Activated T-helper 1 cell treated with Interleukin-2 at 50 U/mL for 16 hours (primary cell): ENCODE measurements at places on chromosomes 16 and 17.

DNA sequence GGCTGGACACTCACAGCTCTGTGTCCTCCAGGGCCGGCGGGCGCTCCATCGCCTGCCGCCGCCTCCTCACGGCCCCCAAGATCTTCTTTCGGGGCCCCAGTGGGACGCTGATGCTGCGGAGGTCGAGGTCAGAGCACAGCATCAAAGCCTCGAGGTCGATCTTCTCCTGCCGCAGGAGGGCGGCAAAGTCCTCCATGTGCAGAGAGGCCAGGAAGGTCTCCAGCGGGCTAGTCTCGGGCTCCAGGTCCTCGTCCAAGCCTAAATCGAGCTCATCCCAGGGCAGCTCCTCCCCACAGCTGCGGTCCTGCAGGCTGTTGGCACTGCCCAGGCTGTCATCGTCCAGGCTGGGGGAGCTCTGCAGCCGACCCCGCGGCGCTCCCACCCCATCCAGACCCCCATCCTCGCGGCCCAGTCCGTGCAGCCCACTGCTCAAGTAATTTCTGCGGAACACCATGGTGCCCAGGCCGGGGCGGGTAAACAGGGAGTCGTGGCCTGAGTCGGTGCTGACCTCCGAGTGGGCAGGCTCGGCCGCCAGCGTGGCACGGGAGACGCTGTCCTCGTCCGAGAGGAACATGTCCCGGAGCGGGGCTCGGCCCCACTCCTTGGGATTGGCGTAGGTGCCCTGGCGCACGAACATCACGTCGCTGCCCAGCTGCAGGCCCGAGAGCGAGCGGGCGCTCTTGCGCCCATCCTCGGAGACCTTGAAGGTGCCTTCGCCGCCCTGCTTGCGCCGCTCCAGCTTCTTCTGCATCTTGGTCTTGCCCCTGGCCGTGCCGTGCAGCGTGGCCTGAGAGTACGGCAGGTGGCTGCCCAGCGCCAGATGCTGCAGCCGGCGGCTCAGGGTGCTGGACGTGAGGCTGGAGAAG is 3.4 kb downstream of the USH1G start:
- DNase-seq: no peak

DNA sequence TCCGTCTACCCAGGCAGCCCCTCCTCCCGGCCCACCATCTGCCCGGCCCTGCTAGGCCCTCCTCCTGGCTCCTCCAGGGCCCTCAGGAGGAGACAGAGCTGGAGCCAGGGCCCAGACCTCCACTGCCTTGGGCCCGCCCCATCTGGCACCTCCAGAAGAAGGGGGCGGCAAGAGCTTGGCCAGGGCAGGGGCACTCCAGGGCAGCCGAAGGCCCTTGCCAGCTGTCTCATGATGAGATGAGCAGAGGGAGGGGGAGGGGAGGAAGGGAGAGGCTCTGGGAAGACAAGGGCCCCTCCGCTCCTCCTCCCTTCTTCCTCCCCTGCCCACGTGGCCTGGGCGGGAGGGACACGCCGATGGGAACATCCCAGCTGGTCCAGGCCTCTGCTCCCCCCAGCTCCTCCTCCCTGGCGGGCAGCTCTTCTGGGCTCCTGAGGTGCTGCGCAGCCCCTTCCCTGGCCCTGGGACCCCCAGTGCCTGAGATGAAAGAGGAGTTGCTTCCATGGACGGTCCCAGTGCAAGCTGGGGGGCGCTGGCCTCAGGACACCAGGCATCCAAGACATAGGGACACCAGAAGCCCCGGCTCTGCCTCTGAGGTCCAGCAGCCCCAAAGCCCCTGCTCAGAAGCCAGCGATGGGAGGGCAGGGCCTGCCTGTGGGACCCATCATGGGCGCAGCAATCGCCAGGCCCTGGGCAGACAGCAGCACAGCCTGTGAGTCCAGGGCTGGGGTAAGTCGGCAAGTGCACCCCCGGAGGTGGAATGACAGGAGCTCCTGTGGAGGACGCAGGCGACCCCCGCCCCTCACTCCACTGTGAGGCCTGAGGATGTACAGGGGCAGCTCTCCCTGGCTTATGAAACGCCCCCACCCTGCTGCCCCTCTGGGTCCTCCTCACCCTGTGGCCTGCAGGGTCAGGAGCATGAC is 23.6 kb upstream of the ENPP7 start:
- no peak for DNase-seq

DNA sequence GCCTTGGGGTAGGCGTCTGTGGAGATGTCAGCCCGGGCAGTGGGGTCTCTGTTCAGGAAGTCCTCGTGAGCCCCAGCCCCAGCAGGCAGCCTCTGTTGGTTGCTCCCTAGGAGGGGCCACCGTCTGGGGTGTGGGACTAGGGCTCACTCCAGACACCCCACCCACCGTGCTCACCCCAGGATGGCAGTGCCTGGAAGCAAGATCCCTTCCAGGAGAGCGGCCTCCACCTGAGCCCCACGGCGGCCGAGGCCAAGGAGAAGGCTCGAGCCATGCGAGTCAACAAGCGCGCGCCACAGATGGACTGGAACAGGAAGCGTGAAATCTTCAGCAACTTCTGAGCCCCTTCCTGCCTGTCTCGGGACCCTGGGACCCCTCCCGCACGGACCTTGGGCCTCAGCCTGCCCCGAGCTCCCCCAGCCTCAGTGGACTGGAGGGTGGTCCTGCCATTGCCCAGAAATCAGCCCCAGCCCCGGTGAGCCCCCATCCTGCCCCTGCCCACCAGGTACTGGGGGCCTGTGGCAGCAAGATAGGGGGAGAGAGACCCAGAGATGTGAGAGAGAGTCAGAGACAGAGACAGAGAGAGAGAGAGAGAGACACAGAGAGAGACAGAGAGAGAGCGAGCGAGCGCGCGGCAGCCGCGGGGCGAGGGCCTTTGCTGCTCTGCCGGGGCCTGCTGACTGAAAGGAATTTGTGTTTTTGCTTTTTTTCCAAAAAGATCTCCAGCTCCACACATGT is 9.8 kb downstream of the NTHL1 start:
- no peak for DNase-seq

DNA sequence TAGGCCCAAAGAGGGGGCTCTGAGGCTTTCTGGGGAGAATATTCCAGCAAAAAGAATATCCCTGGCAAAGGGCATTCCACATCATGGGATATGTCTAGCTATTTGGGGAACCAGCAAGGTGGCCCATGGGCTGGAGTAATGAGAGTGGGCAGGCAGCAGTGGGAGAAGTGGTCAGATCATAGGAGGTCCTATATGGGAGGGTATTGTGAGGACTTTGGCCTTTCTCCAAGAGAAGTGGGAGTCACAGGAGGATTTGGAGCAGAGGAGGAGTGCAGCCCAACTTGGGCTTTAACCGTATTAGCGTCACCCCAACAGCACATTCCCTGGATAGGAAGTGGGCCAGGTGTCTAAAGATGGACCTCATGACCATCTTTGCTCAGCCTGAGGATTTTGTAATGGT is 151.4 kb downstream of the ENGASE start:
- DNase-seq: no peak

GRCh38 chr17:70848785-70849184 is 679.5 kb downstream of the KCNJ2 start:
- no peak for DNase-seq

GRCh38 chr17:38428112-38428642 is at the start of gene ARHGAP23:
Gene ARHGAP23, plus strand, starts transcription at chr17:38428464. Its CDS starts 22 bp downstream, at chr17:38428486.
- peak; percentile 13 for DNase-seq

DNA sequence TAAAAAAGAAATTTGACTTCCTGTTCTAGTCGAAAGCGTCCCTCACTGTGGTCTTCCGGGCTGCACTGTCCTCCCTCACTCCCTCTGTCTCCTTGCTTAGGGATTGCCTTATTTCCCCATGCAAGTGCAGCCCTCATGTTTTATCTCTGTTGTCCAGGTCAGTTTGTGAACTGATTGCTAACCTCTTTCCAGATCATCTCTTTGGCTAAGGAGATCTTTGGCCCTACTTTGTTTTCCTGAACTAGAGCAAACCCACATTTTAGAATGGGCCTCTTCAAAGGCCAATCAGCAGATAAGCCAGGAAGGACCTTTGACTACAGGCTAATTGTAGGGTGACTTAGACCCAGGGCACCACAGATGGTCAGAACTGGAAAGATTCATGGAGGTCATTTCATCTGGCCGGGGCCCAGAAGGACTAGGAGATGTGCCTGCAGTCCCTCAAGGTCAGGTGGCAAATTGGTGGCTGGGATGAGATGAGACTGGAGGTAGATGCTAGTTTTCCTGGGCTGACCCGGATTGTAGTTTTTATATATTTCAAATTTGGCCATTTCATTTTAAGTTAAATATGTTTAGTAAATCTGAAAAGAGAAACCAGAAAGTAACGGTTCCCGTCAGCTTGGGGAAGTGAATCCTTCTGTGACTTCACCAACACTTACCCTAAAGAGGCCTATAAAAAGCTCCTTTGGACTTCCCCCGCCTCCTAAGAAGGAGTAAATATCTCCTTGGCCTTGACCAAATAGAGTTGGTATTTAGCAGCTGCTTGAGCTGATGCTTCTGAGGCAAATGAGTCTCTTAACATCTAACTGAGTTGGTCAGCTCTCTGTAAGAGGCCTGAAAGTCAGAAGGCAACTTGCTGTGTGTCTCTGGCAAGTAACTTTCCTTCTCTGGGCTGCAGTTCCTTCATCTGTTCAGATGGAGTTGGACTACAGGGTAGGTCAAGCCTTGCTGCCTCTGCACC is 6.2 kb upstream of the SLC25A19 start:
- DNase-seq: no peak

- no peak for DNase-seq
Observed at GRCh38 chr16:66746682-66747081, 4.7 kb downstream of the DYNC1LI2 start.

GRCh38 chr17:53837131-53837530 is 14.4 kb downstream of the KIF2B start:
- DNase-seq: no peak

GRCh38 chr17:15381707-15382106 is 40.3 kb upstream of the TEKT3 start:
- no peak for DNase-seq

GRCh38 chr16:46426336-46426735 is 194.8 kb downstream of the SHCBP1 start:
- DNase-seq: no peak

GRCh38 chr17:20988001-20988636 is 54.7 kb downstream of the USP22 start:
- no peak for DNase-seq

GRCh38 chr17:40086150-40087044 is 14.0 kb downstream of the NR1D1 start:
- peak; percentile 30 for DNase-seq

DNA sequence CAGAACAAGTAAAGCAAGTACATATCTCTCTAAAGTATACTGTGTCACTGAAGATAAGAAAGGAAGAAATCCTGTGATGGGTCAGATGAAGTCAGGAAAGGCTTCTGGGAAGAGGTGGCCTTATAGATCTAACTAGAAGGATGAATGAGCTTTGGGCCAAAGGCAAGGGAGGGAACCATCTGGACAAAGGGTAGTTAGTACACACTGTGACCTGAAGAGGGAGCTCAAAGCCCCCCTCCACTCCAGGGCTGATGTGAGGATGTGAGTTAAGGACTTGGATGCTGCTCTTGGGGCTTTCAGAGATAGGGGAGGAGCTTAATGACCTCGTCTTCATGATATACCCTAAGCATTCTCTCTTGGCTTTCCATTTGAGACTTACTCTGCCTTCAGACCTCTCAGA is 185.3 kb upstream of the CACNG3 start:
- no peak for DNase-seq

DNA sequence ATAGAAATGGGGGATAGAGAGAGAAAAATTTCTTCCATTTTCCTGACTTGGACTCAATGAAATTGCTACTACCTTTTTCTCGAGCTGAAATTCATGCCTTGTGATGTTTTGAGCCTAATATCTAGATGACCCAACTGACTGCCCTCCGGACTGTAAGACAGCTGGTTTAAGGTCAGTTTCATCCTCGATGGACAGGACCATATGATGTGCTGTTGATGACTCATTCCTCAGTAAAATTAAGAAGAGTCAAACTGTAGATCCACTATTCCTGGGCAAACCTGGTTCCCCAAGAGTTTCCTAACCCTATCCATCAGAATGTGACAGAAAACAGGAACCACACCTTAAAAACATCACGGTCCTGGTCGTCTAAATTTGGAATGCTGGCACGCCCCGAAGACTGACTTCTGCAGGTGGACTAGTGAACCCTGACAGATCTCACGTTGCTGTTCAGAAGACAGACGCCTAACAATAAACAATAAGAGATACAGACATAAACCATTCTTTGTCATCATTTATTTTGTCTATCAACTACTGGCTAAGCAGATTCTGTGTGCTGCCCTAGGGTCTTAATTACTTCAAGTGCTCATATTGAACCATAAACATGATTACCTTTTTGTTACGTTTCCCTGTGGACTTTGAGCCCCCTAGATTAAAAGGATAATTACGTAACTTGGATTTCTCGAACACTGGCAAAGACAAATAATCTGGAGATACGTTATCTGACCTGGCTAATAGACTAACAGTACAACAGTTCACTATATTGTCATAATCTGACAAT is 45.1 kb upstream of the NOS2 start:
- no peak for DNase-seq

- DNase-seq: no peak
Observed at GRCh38 chr17:65385726-65386125, 175.7 kb downstream of the AXIN2 start.

GRCh38 chr17:81329927-81330883 is 35.1 kb upstream of the SLC38A10 start:
- DNase-seq: no peak

- no peak for DNase-seq
Observed at GRCh38 chr17:33292981-33293867, at the start of gene ASIC2. Gene ASIC2, minus strand, starts transcription at chr17:33293295.

GRCh38 chr17:45320931-45321461 is 4.2 kb upstream of the MAP3K14 start:
- DNase-seq: no peak

GRCh38 chr17:37476431-37477120 is 13.1 kb upstream of the DUSP14 start:
- no peak for DNase-seq

DNA sequence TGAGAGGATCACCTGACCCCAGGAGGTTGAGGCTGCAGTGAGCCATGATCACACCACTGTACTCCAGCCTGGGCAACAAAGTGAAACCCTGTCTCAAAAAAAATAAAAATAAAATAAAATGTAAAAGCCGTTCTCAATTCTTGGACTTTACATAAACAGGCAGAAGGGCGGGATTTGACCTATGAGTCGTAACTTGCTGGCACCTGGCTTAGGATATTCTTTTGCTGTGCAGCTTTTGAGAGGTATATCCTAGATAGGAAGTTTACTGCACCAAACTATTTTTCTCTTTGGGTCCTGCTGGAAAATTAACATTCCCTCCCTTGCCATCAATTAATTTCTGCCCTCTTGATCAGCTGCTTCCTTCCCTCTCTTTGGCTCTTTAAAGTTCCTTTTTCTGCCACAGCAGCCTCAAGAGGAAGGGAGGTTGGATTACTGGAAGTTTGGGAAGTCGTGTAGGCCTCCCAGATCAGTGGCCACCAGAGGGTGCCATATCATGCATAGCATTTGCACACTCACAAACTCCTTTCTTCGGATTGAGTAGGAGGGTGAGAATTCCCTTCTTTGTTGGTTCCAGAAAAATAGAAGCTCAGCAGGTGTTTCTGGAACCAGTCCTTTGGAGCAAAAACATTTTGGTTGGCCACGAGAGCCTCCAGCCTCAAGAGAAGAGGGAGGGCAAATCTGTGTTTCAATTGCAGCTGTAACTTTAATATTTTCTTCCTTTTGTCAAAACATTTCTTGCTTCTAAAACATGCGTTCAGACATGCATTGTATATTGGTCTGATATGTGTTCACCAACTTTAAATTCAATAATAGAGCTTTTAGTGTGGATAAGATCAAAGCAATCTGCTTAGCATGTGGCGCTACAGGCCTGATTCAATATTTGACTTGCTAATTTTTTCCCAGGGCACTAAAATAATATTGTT is 147.3 kb downstream of the CCDC182 start:
- DNase-seq: no peak

GRCh38 chr17:80856863-80857755 is 134.5 kb upstream of the CHMP6 start:
- DNase-seq: no peak
